Activated CD4-positive, alpha-beta T cell treated with anti-CD3 and anti-CD28 coated beads, Interleukin-2, amount 50 U/mL, for 48 hours (primary cell): ENCODE measurements at places on chromosomes 13 and 19.
A peak's percentile ranks its signal among the peaks of the same experiment; 100 is the strongest.

DNA sequence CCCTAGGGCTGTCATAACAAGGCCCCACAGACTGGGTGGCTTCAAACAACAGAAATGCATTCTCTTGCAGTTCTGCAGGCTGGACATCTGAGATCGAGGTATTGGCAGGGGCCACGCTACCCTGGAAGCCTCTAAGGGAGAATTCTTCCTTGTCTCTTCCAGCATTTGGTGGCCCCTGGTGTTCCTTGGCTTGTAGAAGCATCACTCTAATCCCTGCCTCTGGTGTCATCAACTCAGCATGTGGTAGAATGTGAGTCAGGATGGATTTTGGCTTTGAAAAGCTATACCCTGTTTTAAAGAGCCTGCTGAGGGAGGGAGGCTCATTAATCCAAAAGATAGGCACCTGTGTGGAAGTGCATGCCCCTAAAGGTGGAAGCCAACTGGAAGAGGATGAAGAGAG is 7.9 kb upstream of the GGACT start:
- DNase-seq = no peak

- DNase-seq = no peak
Measured at GRCh38 chr13:112867301-112867711, 101.7 kb upstream of the MCF2L start.

DNA sequence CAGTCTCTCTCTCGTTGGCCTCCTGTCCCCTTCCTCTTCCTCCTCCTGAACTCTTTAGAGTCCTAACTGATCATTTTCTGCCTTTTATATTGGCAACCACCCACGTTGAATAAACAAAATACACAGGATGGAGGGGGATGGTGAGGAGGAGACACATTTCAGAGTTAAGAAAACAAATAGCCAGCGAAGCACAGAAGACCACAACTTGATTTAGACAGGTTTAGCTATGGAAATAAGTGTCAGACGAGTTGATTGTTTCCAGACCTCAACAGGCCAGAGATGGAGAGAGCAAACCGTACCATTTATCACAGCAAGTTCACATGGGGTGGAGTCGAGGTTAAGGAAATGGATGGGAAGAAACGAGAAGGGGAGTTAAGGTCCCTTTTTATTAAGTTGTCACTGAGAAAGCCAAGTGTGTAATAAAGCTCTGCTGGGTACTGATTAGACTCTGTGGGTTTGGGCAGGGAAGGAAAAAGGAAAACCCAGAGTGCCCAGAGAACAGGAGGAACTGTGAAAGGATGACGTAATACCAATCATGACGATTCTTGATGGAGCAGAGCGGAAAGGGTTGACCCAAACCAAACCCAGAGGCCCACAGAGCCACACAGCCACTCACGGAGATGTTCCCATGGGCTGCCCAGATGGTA is 11.1 kb upstream of the SERP2 start:
- DNase-seq = no peak

DNA sequence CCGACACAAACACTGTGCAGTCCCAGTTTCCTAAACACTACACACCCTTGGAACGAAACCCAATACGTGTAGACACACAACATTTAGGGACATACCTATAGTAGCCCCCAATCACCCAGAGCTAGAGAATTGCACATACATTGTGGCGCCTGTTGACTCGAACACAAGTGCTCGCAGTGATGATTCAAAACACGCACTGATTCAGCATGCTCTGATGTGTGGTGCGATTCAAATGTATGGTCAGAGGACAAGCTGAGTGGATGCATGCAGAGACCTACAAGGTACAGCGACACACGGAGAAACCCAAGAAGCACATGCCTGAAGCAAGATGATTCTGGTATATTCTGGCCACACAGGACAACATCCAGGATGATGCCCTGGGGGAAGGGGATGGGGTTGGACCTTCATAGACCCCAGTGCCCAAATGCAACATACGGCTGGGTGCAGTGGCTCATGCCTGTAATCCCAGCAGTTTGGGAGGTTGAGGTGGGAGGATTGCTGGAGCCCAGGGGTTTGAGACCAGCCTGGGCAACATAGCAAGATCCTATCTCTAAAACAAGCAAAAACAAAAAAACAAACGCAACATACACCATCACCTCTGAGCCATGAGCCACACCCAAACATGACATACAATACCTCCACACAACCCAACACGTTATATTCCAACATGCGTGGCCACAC is 997 bp upstream of the KCNN4 start:
- peak; percentile 61 for DNase-seq

DNA sequence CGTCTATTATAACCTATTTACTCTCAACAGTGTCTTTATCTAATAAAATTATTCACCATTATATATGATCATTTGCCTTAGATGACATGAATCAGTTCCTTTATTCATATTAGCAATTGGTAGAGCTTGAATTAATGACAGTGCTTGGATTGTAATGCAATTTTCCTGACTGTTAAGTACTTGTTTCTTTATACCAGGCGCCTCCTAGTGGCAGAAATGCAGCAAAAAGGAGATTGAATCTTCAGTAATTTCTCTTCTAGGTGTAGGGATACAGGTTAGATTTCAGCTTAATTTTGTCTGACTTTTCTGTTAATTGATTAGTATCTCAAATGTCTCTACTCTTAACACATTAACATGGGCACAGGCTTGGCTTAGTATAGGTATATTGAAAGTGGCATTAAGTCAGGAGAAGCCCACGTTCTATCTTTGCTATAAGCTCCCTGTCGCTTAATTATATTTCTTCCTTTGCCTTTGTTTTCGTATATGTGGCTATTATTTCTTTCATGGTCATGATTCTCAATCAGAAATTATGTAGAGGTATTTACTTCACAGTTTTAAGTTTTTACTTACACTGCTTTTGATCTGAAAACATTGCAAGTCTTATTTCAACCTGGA is 9.1 kb upstream of the LHFPL6 start:
- peak; percentile 71 for DNase-seq

- DNase-seq = peak; percentile 27
Measured at GRCh38 chr19:5624018-5624663, 1.3 kb downstream of the SAFB start.

DNA sequence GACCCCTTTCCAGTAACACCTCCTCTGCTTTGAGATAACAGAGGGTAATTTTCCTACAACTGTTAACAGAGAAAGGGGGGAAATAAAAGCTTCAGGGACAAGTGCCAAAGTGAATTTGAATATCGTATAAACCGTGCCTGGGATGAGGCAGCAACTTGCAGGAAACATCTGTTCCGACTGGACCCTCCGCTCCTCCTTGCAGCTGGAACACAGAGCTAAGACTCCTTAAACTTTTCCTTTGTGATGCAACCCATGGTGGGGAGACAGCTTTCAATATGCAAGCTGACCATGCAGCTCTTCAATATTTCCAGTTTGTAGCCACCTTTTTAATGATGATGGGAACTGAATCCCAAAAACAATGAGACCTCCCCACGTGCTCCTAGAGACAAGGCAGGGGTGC is 432.6 kb downstream of the ZNF536 start:
- DNase-seq = no peak

DNA sequence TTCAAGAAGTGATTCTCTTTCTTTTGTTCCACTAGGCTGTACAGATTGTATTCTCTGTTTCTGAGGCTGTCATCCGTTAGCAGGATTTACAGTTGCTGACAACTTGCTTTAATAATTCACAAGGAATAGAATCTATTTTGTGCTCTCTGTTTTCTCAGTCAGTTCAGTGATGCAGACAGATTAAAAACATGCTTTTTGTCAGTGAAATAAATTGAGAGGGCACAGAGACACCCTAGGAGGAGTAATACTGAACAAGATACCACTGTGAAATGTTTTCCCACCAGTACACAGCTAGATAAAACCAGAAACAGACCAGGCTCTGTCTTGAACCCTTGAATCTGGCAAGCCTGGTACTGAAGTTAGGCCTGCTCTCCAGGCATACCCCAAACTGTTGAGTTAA is 58.7 kb downstream of the LACC1 start:
- no peak for DNase-seq

DNA sequence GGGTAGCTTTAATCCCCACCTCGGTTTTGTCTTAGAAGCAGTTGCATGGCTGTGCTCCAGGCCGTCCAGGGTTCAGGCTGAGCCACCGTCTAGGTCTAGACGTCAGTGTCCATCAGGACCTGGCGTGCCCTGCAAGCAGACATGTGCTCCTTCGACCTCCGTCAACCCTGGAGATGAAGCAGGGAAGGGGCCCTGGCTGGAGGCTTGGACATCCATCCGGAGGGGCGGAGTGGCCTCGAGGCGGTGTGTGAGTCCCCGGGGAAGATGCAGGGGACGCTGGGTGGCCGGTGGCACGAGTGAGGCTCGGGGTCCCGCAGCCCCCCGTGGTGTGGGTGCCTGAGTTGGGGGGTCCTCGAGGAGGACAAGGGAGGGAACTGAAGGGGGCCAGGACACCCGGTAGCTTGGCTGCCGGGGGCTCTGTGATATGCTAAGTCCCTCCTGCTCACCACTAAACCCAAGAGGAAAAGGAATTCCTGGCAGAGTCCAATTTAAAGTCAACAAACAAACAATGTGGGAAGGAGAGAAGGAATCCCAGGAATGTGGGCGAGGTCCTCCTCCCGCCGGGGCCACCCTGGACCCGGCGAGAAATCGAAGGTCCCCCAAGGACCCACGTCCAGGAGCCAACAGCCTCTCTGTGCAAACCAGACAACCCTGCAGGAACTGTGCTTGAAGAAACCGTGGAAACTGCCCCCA is 14.9 kb upstream of the PTBP1 start:
- no peak for DNase-seq

DNA sequence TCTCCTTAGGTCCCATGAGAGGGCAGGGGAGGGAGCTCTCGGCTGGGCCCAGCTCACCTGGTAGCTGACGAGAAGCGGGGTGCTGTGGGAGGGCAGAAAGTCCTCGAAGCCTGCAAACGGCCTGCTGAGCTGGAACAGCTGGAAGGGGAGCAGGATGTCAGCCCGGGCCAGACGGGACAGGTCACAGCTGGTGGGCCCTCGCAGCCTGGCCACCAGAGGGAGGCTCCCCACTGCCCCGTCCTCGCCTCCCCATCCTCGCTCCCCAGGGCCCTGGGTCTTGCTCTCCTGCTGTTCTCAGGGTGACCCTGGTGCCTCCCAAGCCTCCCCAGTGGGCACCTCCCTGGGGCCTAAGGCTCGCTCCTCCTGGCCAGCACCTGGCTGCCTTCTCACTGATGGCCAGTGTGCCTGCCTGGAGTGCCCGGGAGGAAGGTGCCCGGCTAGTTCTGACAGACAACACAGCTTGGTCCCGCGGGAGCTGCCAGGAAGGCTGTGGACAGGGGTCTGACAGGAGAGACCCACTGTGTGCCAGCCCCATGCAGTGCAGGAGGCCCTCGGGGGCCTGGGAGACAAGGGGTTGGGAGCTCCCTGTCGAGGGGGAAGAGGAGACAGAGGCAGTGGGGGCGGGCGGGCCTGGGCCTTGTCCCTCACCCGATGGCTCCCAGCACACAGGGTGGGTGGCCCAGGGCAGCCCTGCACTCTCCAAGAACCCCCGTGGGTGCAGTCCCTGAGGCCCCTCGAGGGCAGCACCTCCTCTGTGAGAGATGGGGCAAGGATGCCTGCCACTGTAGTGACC is 20.3 kb downstream of the GPX4 start:
- no peak for DNase-seq

DNA sequence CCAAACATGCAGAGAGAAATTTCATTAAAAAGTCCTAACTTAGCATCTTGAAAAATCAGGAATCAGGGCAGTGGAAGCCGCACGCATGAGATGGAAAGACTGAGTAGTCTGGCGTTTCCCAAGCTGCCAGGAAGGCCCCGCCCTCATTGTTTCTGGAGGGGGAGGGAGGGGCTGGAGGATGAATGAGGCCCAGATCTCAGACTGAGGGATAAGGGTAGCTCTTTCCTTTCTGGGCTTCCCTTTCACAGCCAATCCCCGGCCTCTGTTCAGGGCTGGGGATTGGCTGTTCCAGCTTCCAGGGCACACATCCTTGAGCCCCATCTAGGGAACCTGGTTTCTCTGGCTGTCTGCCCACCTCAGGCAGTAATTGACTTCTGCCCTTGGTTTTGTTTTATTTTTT is 7.3 kb downstream of the C19orf53 start:
- DNase-seq = peak; percentile 35

- no peak for DNase-seq
Measured at GRCh38 chr13:51728972-51729371, 75.0 kb downstream of the DHRS12 start.

DNA sequence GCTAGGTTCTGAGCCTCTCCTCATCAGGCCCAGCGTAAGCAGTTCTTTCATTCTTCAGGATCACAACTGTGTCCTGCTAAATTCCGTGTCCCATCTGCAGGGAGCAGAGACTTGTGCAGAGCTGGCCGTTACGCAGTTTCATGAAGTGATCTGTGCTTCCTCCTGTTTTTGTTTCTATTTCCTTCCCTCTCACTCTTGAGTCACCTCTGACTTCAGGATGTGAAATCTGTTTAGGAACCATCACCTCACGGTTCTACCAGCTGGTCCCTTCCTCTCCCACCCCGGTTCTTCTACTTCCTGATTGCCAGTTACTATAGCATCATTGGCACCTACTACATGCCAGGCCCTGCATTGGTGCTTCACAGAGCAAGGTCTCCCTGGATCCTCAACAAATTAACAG is 8.5 kb downstream of the MAU2 start:
- DNase-seq = no peak

DNA sequence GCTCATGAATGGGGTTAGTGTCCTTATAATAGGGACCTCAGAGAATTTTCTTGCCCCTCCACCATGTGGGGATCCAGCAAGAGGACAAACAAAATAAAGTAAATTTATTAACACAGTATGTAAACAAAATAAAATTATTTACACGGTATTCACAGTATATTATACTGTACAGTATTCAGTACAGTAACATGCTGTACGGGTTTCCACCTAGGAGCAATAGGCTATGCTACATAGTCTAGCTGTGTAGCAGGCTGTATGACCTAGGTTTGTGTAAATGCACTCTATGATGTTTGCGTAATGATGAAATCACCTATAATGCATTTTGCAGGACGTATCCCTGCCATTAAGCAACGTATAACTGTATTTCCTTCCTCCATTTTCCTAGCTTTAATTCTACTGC is 11.8 kb upstream of the DIAPH3 start:
- DNase-seq = no peak

DNA sequence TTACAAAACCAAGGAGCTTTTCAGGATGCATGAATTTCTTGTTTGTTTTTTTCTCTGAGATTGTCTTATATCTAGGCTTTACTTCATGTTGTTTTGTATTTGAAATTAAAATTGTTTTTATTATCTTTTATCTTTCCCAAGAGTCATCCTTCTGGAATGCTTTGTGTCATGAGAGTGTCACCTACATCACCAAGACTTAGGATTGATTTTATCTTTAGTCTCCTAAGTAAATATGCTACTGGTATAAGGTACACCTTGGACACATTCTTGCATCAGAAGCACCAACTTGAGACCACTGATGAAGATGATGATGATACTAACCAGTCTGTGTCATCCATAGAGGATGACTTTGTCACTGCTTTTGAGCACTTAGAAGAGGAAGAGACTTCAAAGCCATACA is 26.4 kb downstream of the AKAP11 start:
- no peak for DNase-seq
